ENCODE measurements at places on chromosomes 2 and 18.

- no peak for DNase-seq
These were observed 276.5 kb downstream of the DSC3 start for GRCh38 chr18:30766053-30766452.

- no peak for DNase-seq
These were observed 59.4 kb downstream of the CERS6 start for GRCh38 chr2:168515502-168515901.

GRCh38 chr2:54903736-54904554, 146.3 kb downstream of the RTN4 start:
- DNase-seq, result peak; percentile 30

GRCh38 chr18:57915865-57916582, 112.9 kb upstream of the ATP8B1 start:
- DNase-seq, result no peak

- DNase-seq, result no peak
These were observed 23.2 kb upstream of the B3GNT7 start for GRCh38 chr2:231372326-231372725.

DNA sequence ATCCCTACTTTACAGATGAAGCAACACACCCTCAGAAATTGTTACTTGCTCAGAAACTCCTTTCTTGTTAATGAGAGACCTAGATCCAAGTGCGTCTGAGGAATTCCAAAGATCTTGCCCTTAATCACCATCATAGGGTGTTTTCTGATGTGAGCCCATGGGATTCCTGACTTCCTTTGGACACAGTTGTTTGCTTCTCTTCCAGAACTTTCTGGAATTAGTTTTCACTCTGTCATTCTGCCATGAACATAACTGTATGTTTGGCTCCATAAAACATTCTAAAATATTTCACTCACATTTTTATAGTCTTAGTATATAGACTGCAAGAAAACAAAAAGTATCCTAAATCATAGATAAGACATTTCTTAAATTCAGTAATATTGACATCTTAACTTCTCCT, 593.9 kb upstream of the SOX11 start:
- no peak for DNase-seq

- no peak for DNase-seq
These were observed 398.3 kb upstream of the HNRNPA3 start for GRCh38 chr2:176814274-176814673.

- DNase-seq, result no peak
These were observed 4.3 kb upstream of the RAB6C start for GRCh38 chr2:129975016-129975774.

GRCh38 chr2:126911111-126911796, 12.6 kb downstream of the TEX51 start:
- DNase-seq, result no peak

- DNase-seq, result no peak
These were observed 21.5 kb downstream of the SH2D6 start for GRCh38 chr2:85439986-85440385.

- no peak for DNase-seq
These were observed 73.4 kb downstream of the ZBTB7C start for GRCh38 chr18:48335829-48336228.

GRCh38 chr2:24420373-24420772, 60.0 kb upstream of the ITSN2 start:
- DNase-seq, result no peak

GRCh38 chr2:187500585-187501359, 52.7 kb upstream of the CALCRL start:
- DNase-seq, result no peak

DNA sequence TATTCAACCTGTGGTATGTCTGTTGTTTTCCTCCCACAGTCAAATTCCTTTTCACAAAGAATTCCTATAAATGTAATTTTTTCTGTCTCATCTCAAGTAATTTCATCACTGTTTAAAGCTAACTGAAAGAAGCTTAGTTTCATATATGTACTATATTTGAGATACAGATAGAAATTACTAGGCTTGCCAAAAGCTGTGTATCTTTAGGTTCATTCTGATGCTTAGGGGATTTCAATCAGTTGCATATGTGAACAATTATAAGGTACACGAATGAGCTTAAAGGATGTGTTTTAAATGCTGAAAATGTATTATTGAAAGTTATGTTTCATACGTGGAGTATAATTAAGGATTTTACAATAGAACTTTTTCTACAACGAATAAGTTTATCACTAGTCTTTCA, 59.2 kb upstream of the DSG1 start:
- DNase-seq, result no peak

DNA sequence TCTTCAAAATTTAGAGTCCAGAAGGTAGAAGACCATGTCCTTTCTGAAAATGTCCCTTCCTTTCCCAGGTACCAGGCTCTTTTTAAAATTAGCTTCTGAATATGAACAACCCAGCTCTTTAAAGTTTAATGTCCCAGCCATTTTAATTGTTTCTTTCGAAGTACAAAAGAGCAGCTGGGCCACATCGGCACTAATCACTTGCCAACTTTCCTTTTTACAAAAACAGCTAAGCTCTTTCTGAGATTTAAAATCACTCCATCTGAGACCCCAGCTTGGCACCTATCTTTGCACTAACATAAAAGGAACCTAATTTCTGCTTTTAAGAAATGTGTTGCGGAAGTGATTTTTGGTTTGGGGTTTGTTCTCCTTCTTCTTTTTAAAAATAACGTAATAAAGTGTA, 2.6 kb downstream of the BOD1L2 start:
- DNase-seq, result no peak

GRCh38 chr18:32730068-32730467, 42.8 kb downstream of the KLHL14 start:
- DNase-seq, result no peak

GRCh38 chr2:234747833-234748559, 203.8 kb upstream of the SH3BP4 start:
- no peak for DNase-seq

DNA sequence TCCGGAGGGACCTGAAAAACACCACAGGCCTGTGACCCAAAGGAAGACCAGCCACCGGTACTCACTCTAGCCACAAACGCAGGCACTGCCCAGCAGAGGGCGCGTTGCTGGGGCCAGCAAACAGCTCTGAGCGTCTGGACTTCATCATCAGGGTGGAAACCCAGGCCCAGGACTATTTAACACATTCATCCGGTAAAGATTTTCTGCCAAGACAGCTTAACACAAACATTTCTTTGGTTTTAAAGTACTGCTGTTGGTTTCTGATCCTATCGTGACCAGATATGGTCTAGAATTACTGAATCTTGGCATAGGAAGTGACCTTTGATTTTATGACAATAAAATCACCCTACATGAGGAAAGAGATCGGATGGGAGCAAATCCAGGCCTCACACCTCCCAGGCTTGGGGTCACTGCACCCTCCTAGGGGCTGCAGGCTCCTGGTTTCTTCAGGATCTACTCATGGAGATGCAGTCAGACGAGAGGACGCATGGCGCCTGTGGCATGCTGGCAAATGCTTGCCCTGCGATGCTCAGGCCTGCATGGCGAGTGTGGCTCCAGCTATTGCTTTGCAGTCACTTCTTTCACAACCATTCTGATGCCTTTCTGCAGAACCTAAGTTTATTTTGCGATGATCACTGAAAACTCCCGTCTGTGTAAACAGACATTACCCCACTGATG, 130.4 kb downstream of the COL4A4 start:
- DNase-seq, result peak; percentile 6

GRCh38 chr2:120489023-120489422, 143.1 kb downstream of the INHBB start:
- no peak for DNase-seq

Measured in stimulated activated CD4-positive, alpha-beta T cell treated with anti-CD3 and anti-CD28 coated beads, TNF-alpha, amount 100 ng/mL, for 1 hour (primary cell).